SJCRH30 (cell line): ENCODE measurements at places on chromosomes 7 and 10. TPM values are rescaled to one million over a fixed set of nuclear protein-coding genes. Genes with fewer than 3 reads are reported as not detected.

GRCh38 chr7:33233659-33234058, 104.3 kb downstream of the BBS9 start:
- DNase-seq, result no peak

- DNase-seq, result no peak
These were observed 24.8 kb downstream of the FGFBP3 start for GRCh38 chr10:91884536-91884935.

GRCh38 chr7:28076423-28077200, 104.0 kb downstream of the JAZF1 start:
- DNase-seq, result no peak

DNA sequence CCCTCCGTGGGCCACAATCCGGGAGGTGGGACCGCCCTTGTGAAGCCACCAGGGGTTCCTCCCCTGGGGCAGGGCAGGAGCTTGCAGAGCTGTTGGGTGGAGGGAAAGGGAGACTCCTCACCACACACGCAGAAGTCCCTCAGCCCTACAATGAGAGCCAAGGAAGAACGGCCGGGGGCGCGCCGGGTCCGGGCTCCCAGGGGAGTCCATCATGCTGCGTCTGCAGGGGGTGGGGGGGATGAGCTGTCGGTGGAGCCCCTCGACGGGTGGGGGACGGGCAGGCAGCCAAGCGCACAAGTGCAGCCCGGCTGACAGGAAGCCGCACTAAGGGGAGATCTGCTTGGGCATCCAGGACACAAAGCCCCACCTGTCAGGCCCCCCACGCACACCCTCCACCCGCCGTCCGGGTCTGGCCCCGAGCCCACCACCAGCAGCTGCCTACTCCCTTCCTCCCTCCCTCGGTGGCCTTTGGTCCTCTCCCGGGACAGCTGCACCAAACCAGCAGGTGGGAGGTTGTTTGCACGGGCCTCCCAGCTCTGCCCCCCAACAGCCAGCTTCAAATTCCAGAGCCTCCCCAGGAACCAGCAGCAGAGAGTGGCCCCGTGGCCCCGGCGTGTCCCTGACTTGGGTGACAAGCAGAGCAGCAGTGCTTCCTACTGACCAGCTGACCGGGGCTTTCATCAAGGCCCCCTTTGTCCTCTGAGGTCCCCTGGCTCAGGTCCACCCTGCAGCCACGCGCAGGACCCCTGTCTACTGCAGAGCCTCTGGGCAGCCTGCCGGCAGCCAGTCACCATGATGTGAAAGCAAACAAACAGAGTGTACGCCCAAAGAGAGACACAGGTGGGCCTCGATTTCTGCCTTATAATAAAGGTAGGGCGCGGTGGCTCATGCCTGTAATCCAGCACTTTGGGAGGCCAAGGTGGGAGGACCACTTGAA, 50.3 kb downstream of the HIP1 start:
- DNase-seq, result peak; percentile 100

DNA sequence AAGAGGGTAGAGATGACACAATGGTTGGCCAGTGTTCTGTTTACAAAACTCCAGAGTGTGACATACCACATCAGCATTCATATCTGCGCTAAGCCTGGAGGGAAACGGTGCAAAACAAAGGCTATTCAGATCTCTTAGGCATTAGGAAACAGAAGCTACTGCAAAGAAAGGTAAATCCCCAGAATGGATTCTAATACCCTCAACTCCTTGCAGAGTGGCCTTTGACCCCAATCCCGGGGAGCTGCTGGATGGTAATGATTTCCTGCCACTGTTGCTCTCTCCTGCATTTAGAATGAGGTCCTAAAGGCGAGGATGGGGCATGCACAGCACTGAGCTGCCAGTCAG, 65.2 kb downstream of the AOAH start:
- peak; percentile 87 for DNase-seq

DNA sequence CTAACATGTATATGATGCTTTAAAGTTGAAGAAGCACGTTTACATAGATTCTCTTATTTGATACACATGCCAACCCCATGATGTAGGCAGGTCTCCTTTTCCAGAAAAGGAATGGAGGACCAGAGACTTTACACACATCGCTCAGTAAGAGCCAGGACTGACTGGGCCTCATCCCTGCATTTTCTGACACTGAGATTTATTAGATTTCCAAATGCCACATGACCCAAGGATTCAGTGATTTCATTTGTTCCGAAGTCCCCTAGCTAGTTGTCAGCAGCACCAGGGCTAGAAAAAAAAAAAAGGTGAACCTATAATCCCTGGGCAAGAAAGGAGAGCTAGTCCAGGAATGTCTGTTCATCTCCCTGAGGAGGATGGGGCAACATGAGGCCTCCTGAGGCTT, 143.3 kb upstream of the AGK start:
- no peak for DNase-seq

- DNase-seq, result no peak
These were observed 136.3 kb downstream of the SORCS1 start for GRCh38 chr10:107028236-107028635.

DNA sequence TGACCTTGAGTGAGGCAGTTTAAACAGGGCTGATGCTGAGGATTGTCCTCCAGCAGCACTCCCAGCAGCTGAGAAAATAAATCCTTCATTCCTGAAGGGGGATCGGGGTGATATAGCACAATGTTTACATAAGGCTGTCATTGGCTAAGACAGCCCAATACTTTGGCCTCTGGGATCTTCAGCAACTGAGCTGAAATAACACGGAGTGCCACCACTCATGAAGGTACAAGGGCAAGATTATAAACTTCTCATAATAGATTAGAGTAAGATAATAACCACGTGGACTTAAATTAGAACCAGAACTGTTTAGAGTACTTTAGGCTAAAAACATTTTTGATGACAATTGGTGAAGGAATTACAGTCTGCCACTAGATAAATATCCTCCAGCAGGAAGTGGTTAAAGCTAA, 70.0 kb upstream of the PAPSS2 start:
- DNase-seq, result peak; percentile 22

- DNase-seq, result no peak
These were observed 156.0 kb downstream of the ZNF33B start for GRCh38 chr10:42482411-42482810.

The NKX1-2 gene
- 0.24 and 0.56 TPM in 2 replicates for total RNA-seq

The XRCC2 gene
- 37.3 and 45.0 TPM in 2 replicates for total RNA-seq

The FAM25G gene
- 0.63 TPM in 1 of 2 replicates, not detected in the other for total RNA-seq

The NAT16 gene
- not detected in 2 replicates for total RNA-seq

The AKR1D1 gene
- not detected in 2 replicates for total RNA-seq

The SPDYE8 gene
- total RNA-seq, result not detected in 2 replicates

The C7orf57 gene
- 0.06 TPM in 1 of 2 replicates, not detected in the other for total RNA-seq

The CALML3 gene
- total RNA-seq, result not detected in 2 replicates

The CALCR gene
- total RNA-seq, result 1.3 and 1.9 TPM in 2 replicates

The SUV39H2 gene
- 63.3 and 72.7 TPM in 2 replicates for total RNA-seq
